ENCODE measurements at places on chromosomes 3 and 15.

DNA sequence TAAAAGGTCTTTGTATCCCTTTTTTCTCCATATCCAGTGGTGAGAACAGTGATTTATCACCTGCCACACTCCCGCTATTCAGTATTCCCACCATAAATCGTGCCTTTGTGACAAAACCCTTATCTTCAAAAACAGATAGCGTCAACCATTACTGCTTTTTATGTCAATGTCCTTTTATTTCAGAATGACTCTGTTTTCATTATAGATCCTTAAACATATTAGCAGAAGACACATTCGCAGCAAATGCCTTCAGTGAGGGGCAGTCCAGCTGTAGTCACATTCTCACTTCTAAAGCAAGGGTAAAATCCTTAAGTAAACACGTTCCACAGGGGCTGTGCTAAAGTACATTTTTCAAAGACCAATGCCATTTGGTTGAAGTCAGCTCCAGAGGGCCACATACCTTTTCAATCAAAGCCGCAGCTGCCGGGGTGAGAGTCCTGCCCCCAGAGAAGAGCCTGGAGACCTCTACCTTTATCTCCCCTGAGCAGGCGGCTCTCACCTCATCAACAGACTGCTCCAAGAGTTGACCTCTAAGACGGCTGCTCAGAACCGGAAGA lies 53.4 kb downstream of the PDZRN3 start:
- DNase-seq = no peak

- no peak for DNase-seq
Measured at GRCh38 chr3:134903837-134904236, 108.8 kb downstream of the EPHB1 start.

GRCh38 chr3:177753451-177754155 lies 556.3 kb upstream of the TBL1XR1 start:
- no peak for DNase-seq

DNA sequence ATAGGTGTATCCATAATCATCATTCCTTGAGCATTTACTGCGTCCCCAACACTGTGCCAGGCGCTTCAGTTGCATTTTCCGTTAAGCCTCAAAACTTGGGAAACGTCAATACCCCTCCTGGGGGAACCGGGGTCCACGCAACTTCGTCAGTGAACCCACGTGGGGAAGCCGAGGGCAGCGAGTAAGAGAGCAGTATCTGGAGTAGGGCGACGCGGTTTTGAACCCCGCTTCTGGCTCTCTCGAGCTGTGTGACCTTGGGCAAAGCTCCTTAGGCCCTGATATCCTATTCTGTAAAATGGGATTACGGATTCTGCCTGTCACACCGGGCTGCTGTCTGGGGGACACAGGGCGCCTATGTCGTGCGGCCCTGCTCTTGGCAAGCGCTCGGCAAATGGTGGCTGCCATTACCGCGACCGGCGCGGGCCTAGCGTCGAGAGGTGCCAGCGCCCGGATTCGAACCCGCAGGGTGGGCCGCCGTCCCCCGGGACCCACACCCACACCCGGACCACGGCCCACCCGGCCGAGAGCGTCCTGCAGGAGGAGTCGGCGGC lies 590 bp downstream of the POLG start:
- peak; percentile 67 for DNase-seq

DNA sequence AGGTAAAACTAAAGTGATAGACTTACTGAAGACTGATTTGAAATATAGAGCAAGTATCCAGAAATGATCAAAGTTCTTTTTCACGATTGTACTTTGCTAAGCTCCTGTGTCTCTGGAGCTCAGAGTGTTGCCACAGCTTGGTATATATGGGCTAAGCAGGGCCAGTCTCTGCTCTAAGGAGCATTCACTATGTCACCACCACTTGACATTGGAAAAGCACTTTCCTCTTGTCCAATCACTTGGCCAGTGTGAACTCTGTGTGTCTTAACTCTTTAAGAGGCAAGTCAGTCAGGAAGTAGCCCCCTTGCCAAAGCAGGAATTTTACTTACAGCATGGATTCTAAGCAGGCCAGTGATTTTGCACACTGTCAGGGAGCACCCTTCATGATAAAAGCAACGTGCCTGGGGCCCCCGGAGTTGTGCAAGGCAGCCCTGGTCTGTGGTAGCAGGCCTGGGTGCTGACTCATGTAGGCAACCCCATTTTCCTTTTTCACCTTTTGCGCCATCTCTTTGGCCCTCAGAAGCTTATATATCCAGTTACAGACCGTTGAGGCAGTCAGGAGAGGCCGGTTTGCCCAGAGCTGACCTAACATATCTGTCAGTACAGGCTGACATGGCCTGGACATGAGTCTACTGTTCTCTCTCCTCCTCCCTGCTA lies 73.0 kb downstream of the HCN4 start:
- no peak for DNase-seq

- no peak for DNase-seq
Measured at GRCh38 chr15:59570315-59570714, 41.3 kb upstream of the GCNT3 start.

- no peak for DNase-seq
Measured at GRCh38 chr15:87167055-87167454, 1087.4 kb downstream of the AGBL1 start.

GRCh38 chr3:10437272-10437994 lies 68.0 kb downstream of the ATP2B2 start:
- peak; percentile 65 for DNase-seq

GRCh38 chr15:56356616-56357015 lies 8.6 kb upstream of the TEX9 start:
- DNase-seq = no peak

- no peak for DNase-seq
Measured at GRCh38 chr15:70092464-70093027, 5.2 kb downstream of the TLE3 start.

- DNase-seq = no peak
Measured at GRCh38 chr15:44620081-44620480, 43.4 kb downstream of the SPG11 start.

GRCh38 chr15:65612616-65612946 lies 1.6 kb upstream of the INTS14 start:
- no peak for DNase-seq

- DNase-seq = no peak
Measured at GRCh38 chr3:106386050-106386449, 517.2 kb upstream of the CBLB start.

- DNase-seq = no peak
Measured at GRCh38 chr3:104738271-104738670, 628.4 kb upstream of the ALCAM start.

- no peak for DNase-seq
Measured at GRCh38 chr15:70035051-70035718, 62.5 kb downstream of the TLE3 start.

- DNase-seq = no peak
Measured at GRCh38 chr3:182925944-182926337, 54.4 kb downstream of the DCUN1D1 start.

DNA sequence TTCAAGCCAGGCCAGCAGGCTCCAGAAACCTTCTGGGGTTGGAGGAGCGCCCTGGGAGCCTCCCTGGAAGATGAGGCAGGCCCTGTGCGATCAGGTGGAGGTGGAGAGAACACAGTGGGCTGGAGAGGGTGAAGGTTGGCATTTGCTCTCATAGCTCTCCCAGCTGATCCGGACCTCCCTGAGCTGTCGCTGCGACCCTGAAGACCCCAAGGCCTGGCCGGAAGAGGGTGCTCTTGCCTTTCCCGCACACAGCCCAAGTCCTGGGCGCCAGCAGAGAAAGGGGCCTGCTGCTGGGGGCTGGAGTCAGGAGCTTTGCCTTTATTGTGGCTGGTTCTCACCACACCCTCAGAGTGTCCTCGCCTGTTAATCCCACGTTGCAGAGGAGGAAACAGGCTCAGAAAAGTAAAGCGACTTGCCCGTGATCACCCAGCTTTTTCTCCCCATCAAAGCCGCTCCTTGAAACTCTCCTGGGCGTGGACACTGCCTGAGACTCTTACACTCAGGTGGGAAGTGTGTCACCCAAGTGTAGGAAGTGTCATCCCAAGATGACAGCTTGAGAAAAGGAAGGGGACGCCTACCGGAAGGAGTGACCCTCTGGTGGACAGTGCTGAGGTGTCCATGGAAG lies 8.6 kb upstream of the RPL29 start:
- DNase-seq = no peak

- no peak for DNase-seq
Measured at GRCh38 chr15:94252906-94253491, 21.6 kb downstream of the MCTP2 start.

DNA sequence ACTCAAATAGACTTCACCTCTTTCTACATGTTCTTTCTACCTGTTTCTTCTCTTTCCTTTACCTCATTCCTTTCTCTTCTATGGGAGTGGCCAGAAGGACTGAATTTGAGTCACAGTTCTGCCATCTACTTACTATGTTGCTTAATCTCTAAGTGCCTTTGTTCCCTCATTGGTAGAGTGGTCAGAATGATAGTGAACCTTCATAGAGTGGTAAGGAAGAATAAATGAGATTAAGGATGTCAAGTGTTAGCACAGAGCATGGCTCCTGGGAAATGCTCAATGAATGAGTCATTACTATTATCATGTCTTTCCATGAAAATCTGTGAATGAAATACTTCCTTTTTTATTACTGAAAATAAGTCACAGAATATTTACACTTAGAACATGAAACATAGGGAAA lies 17.5 kb downstream of the TMEM207 start:
- DNase-seq = no peak

DNA sequence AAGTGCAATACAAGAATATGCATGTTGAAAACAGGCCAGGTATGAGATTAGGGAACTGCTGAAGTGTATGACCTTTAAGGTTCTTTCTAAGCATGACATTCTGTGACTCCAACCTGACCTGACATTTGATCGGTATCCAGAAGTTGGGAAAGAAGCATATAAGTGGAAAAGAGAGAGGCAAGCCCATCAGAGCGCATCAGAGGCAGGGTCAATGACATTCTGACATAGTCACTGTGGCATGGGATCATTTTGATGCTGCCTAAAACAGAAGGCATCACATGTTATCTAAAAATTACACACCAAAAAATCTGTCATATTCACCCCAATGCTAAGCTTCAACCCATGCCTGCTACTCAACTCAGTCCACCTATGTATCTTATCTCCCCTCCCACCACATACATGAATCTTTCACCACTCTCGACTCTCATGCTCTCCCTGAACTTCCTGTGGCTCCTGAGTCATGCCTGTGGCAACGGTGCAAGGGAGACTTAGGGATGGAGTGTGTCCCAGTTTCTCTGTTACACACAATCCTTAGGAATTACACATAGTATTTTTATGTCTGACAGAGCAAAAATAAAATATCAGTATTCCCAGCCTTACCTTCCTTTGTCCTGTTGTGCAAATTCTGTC lies 20.5 kb upstream of the LRRN1 start:
- no peak for DNase-seq

DNA sequence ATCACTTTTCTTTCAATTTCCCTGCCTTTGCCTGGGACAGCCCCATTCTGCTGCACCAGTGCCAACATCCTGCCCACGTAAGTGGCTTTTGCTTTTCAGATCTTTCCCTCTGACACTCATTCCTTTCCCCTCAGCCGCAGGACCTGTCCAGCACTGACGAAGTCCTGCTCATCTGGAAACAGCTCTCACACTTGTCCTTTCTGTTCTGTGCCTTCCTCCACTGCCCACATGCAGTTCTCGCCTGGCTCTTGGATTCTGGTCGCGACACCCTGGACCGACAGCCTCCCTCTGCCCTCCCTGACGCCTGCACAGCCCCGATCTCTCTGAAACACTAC lies 99.7 kb downstream of the ADCY5 start:
- no peak for DNase-seq

- DNase-seq = peak; percentile 69
Measured at GRCh38 chr3:153138276-153139210, 23.5 kb upstream of the RAP2B start.

DNA sequence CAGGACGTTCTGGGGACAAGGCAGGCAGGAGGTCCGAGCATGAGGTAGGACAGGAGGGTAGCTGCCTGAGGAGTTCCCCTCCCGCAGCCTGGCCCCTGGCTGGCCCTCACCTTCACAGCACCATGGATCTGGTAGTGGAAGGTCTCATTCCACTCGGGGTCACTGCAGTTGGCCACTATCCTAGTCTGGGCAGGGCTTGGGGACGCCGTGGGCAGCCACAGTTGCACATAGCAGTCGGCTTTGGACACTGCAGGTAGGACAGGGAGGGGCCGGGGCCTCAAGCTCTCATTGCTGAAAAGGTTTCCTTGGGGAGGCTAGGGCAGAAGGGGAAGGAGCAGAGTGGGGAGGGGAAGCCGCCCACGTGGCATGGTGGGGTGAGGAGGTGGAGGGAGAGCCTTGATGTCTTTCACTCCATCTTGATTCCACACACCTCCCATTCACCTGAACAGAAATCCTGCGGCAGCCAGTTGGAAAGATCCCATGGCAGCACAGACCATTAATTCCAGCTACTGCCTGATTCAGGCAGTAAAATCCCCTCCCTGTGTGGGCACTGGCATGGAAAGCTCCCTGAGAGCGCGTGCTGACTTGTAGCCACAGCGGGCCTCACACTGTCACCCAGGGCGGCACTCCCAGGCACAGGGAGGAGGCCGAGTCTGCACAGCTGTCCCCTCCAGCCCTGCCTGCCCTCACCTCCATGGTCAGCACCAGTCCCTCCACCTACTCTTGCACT lies 2.1 kb downstream of the PLA2G4F start:
- no peak for DNase-seq

GRCh38 chr15:93244696-93245660 lies 156.0 kb upstream of the RGMA start:
- no peak for DNase-seq

GRCh38 chr15:71323082-71323481 lies 207.8 kb downstream of the THSD4 start:
- DNase-seq = no peak

GRCh38 chr3:140924097-140924873 lies 17.4 kb upstream of the SLC25A36 start:
- DNase-seq = no peak

- DNase-seq = no peak
Measured at GRCh38 chr3:13972679-13973379, 93.0 kb upstream of the WNT7A start.

DNA sequence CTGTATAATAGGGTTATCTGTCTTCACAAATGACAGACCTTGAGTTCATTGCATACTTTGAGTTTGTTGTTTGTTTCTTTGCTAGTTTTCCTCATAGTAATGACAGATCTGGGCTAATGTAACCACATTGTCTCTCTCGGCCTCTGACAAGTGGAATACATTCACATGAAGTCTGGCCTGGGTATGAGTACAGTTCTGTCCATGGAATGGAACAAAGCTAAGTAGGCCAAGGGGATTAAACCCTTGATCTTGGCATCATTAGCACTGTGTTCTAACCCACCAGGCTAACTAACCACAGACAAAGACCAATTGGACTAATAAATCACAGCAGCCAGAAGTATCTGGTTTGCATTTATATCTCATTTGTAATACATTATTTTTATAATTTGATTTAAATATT lies 7.6 kb upstream of the VGLL3 start:
- no peak for DNase-seq

All from stimulated activated CD4-positive, alpha-beta T cell treated with anti-CD3 and anti-CD28 coated beads, Interleukin-2, amount 100 ng/mL, for 24 hours (primary cell).